ENCODE measurements at places on chromosomes 3 and 15.
A peak's percentile ranks its signal among the peaks of the same experiment; 100 is the strongest.

GRCh38 chr3:157312376-157312745 lies 124.3 kb upstream of the PTX3 start:
- DNase-seq = no peak

- DNase-seq = no peak
Measured at GRCh38 chr3:32819551-32820348, 2.0 kb downstream of the TRIM71 start.

DNA sequence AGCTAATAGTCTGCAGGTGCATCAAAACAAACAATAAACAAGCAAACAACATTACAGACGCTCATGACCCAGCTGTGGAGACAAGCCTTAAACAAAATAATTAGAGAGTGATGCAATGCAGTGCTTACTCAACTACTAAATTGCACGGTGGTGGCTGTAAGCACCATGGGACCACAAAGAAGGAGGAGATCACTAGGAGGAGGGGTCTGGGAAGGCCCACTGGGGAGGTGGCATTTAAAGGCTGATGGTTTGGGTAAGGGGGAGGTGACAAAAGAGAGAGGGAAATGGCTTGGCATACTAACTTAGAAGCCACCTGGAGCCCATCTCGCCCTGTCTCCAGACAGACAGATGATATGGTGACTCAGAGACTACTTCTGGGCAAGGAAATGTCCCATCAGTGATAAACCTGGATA lies 516.7 kb downstream of the FOXP1 start:
- no peak for DNase-seq

GRCh38 chr3:63355809-63356208 lies 77.7 kb downstream of the SYNPR start:
- no peak for DNase-seq

DNA sequence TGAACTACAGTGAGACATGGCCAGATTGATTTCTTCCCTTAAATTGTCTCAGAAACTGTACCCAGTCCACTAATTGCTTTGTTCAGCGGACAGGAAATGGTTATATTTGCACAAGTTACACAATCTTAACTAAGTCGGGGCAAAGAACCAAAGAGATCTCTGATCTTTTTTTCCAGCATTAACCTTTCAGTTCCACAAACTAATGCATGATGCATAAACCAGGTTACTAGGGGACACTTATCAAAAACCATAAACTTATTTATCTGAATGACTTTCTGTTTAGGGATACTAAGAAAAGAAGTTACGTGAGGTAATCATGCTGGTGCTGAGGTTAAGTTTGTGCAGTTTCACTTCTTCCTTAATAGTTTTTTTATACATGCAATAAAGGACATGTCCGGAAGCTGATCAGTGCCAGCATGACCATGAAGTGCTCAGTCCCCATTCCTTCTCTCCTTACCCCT lies 22.4 kb downstream of the FNDC3B start:
- DNase-seq = peak; percentile 18

DNA sequence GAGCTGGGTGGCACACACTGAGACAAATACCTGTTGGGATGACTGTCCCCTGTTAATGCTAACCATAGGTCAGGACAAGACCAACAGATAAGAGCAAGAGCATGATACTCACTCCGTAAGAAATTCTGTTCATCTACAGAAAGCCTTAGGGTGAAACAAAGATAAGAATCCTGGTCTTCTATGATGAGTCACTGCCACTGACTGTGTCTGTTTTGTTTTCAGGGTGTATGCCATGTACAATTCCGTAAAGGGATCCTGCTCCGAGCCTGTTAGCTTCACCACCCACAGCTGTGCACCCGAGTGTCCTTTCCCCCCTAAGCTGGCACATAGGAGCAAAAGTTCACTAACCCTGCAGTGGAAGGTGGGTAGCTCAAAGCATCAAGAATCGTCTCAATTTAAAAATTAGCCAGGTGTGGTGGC lies 141.1 kb downstream of the GHSR start:
- no peak for DNase-seq

DNA sequence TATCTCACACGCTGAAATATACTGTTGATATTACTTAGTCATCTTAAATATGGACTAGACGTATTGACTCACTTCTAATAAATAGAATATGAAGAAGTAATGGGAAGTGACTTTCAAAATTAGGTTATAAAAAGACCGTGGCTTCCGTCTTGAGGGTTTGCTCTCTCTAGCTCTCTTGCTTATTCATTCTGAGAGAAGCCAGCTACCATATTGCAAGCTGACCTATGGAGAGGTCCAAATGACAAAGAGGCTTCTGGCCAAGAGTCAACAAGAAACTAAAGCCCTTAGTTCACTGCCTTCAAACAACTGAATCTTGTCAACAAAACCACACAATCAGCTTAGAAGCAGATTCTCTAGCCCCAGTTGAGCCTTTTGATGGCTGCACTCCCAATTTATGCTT lies 46.1 kb downstream of the SLC9C1 start:
- DNase-seq = peak; percentile 10

DNA sequence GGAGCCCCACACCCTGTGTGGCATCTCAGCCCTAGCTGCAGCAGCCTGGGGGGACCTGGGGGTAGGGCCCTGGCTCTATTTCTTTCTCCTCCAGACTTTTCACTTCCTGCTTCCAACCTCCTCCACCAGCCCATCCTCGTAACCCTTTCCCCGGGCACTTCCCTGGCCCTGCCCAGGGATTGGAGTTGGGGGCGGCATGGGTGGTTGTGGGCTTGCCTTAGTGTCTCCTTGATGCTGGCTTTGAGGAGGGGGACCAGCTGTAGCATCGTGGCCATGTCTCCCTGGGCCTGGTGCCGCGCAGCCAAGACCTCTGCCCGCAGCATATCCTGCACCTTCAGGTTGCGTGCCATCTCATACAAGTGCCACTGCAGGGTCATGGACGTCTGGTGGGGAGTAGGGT lies 28.1 kb downstream of the CYP11A1 start:
- no peak for DNase-seq

DNA sequence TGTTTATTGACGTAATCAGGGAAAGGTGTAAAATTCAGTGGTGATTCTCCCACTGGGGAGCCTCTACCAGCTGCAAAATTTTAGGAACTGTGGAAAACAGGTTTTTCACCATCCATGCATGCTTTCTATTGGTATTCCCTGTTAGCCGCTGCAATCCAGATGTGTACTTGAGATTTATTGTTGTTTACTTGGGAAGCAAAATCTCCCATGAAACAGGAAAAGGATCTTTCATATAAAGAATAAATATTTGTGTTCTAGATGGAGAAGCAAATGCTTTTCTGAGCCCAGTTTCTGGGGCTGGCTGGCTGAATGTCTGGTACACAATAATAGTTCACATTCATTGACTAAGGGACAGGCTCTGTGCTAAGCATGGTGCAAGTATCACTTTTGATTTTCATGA lies 144.6 kb upstream of the RASGRP1 start:
- DNase-seq = no peak

DNA sequence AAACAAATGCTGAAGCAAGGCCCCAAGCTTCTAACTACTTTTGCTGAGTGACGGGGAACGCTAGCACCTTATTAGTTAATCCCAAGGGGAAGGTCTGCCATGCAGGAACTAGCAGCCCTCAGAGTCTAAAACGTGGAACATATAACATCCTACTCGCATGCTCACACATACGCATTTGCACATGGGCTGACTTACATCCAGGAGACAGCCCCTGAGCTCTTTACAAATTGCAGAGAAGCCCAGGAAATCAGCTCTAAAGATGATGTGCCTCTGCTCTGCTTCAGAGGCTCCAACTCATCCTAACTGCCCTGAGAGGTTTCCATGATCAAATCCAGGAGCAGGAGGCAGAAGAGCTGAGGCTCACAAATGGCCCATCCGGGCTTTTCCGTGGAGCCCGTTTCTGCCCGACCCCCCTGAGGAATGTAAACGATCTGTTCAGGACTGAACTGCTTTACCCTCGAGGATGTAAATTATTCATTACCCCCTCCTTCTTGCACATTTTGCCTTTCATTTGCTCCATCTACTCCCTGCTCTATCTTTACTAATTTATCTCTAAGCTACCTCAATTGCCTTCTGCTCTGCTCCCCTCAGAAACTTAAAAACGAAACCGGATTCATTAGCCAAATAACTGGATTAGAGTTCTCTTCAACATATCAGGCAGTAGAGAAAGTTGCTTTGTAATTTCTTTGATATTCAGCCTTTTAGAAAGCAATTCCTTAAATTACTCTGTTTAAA lies 141.9 kb upstream of the CCDC54 start:
- no peak for DNase-seq

DNA sequence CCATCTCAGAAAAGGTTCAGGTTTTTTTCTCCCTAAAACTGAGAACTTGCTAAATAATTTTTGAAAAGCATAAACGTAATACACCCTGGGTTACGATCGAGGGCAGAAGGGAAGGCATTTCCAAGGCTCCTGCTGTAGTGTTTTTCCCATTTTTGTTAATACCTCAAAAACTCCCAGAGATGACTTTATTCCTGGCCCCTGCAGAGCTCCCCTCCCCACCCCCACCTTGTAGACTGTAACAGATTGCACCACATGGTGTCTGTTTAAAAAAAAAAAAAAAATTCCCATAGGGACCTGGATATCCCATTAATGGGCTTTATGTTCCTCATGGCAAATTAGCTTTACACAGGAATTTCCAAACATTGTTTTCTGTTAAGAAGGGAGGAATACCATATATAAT lies 38.2 kb downstream of the FEZF2 start:
- DNase-seq = no peak

DNA sequence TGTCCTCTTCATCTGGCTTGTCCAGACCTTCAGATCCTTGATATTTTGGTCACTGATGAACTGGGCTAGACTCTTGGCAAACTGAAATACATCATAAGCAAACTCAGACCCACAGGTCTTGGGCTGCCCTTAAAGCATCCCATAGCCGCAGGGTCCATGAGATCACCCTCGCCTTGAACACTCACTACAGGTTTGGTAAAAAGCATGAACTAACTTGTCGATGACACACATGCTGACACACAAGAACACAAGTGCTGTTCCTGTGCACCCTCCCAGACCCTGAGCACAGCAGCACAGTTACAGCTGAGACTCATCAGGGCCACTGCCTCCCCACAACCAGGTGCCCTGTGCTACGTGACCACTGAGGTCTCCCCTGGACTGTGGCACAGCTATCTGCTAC lies 21.0 kb downstream of the PFKFB4 start:
- no peak for DNase-seq

- DNase-seq = no peak
Measured at GRCh38 chr15:48021336-48022086, 99.3 kb upstream of the SLC24A5 start.

GRCh38 chr3:22315925-22316324 lies 564.9 kb upstream of the ZNF385D start:
- DNase-seq = no peak

- no peak for DNase-seq
Measured at GRCh38 chr3:30662836-30663235, 56.4 kb downstream of the TGFBR2 start.

DNA sequence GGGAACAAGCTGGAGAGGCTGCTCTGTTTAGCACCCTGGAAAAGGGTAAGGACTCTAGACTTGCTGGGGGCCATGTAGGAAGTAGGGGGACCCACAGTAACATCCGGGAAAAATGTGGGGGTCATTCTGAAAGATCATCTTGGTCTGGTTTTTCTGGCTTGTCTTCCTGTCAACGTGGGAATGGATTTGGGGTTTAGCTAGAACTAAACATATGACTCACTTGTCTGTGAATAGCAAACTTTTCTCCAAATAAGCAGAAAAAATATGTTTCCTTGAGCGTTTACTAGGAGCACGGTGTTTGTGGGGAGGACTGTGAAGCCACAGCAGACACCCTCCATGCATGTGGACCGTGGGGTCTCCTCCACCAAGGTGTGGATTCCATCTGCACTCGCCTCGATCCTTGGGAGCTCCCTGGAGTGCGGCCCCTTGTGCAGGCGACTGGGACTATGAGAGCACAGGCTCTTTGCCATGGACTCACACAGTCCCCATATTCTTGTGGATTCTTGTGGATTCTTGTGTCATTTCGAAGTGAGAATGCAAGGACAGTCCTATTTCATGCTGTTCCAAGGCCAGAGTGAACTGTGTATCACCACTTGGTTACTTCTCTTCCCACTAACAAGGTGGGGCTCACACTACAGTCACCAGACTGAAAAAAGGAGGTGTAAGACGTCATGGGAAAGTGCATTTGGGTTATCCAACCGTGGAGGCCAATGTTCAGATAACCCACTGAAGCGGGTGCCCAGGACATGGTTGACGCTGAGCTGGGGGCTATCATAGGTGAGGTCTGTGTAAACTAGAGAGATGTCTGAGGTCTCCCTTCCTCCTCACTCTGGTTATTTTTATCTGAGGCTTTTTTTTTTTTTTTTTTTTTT lies 25.5 kb downstream of the PGPEP1L start:
- no peak for DNase-seq

GRCh38 chr3:124266487-124266886 lies 274.6 kb upstream of the ROPN1 start:
- no peak for DNase-seq

- no peak for DNase-seq
Measured at GRCh38 chr3:138782755-138783154, 52.0 kb downstream of the PIK3CB start.

- DNase-seq = no peak
Measured at GRCh38 chr3:17469954-17470353, 272.5 kb downstream of the TBC1D5 start.

- DNase-seq = no peak
Measured at GRCh38 chr3:157999246-157999645, 107.0 kb downstream of the SHOX2 start.

GRCh38 chr3:117080872-117081271 lies 371.3 kb downstream of the TUSC7 start:
- no peak for DNase-seq

DNA sequence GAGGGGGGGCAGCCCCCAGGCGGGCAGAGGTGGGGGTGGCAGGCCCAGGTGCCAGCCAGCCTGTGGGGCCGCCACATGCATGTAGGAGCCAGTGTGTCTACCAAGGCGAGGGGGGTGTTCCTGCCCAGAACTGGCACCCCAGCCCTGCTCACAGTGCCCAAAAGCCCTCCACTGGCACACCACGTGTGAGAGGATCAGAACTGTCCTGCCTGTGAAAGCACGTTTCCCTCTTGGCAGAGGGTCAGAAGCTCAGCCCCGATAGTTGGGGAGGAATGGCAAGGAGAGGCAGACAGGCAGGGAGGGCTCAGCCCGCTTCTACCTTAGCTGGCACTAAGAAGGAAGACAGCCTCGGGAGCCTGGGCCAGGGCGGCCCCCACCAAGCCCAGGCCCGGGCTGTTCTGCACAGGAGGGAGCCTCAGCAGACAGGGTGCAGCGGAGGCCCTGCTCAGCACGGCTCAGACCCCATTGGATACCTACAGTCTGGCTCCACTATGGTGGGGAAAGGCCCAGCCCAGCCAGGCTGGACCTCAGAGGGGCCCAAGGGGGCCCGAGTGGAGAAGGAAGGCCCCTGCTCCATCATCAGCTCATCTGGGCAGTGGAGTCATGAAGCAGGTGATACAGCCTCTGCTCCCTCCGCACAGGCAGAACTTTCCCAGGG lies 84.8 kb upstream of the LINGO1 start:
- DNase-seq = no peak

GRCh38 chr3:63818282-63819150 lies 583 bp upstream of the C3orf49 start:
- DNase-seq = peak; percentile 8

GRCh38 chr3:52031896-52032295 lies 24.5 kb downstream of the DUSP7 start:
- DNase-seq = no peak

Measured in GM12891 (cell line).